Muscle of arm (tissue), 14 donors: ENCODE measurements at places on chromosomes 4 and X.

DNA sequence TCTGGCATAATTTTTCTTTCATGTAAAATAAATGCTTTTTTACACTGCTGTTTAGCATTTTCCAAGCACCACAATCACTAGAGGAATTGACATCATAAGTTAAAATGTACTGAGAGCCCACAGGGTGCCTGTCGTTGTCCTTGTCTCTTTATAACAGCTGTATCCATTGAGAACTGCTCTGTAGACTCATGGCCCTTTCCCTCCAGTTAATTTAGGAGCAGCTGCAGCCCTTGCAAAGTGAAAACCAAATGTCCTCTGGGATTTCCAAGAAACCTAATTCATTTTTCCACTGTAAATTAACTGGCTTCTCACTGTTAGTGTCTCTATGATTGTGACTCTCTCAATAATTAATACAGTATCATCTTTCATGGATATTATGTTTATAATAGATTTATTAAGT is 185.9 kb downstream of the SLC4A4 start:
- peak; percentile 2 for DNase-seq

- DNase-seq: peak; percentile 92
Measured at GRCh38 chrX:53281321-53281822, at the start of gene IQSEC2. Gene IQSEC2, minus strand, starts transcription at chrX:53281584.

DNA sequence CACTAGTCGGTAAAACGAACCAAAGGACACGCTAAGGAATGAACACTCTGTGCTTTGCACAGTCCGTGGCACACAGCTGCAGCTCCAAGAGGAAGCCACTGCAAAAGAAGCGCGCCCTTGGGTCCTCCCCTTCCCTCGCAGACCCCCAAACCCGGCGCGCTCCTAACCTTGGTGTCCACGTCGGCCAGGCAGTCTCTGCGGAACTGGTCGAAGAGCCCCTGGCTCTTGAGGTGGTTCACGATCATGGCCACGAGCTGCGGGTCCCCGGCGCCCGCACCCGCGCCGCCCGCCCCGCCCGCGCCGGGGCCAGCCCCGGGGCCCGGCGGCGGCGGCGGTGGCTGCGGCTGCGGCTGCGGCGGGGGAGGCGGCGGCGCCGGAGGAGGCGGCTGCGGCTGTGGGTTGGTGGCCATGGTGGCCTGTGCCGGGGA is 333 bp downstream of the BOD1L1 start:
- no peak for DNase-seq

DNA sequence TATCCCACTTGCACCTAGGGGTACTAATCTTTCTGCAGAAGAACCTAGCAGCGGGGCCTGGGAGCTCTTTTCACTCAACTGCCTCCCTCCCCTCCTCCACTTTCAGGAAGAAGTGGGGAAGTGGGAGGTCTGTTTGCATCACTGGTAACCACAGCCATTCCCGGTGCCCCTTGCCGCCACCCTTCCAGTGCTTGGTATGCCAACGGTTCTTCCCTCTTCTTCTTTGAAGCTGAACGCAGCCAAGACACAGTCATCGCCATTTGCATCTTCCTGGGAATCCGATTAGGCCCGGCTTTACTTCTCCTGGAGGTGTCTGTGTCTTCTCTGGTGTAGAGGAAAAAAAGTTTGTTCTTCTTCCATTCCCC is 47.2 kb upstream of the RBPJ start:
- DNase-seq: no peak

DNA sequence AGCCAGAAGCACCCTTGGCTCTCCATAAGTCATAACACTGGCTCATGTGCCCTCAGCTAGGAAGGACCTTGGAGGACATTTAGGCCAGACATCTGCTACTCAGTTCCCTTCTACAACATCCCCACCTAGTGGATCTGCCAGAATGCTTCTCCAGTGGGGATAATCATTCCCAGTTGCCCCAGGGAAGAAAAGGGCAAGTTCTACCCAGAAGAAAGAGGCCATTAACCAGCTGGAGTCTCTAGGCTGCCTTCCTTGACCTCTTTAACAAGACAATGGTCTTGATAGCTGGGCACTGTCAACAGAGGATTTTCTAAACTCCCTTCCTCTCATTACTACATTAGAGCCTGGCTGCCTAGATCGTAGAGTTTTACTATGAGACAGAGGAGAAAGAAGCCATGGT is 42.0 kb downstream of the LGI2 start:
- DNase-seq: no peak

DNA sequence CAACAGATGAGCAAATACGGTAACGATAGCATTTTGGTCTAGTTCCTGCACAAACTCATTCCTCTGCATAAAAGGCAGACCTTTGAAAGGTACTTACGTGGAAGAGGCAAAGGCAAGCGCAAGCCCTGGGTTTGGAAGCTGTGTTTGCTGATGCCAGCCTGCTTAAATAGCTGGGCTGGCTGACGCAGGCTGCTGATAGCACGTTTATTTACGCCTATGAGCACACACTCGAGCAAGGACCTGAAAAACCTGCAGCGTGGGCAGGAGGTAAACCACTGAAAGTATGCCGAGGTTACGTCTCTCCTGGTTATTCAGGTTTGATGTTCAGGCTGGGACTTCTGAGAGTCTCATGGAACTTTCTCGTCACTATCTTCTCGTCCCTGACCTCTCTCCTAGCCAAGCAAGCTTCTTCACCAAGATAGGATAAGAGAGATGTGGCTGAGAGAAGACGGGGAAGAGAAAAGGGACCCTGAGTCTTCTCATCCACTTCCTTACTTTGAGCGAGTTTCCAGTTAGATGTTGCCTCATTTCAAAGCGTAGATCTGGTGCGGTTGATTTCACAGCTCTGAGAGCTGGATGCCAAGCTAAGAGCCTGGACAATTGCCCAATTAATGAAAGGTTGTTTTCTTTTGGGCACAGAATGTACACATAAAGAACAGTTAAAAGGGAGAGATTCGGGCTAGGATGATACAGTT is at the start of gene HOPX:
Gene HOPX (minus strand): TSS at position 139 of the 695 bp plus-strand sequence. CDS start 23,480 bp downstream, outside the sequence.
- DNase-seq: no peak

- no peak for DNase-seq
Measured at GRCh38 chr4:10173754-10174749, 57.5 kb upstream of the WDR1 start.

DNA sequence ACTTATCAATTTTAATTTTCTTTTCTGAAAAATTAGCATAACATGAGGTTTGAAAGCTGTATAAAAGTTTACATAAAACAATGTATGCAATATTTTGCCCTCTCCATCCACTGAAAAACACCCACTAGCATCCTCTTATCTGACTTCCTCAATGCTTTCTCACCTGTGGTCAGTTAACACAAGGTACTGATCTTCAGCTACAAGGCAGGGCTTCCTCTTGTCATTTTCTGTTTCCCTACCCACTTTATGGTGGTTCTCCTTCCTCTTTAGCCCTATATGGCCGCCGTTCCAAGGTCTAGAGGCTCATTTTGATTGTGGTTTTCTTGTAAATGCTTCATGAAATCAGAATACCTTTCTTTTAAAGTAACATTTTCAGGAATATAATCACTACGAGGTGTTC is 618.6 kb upstream of the CPEB2 start:
- DNase-seq: no peak

DNA sequence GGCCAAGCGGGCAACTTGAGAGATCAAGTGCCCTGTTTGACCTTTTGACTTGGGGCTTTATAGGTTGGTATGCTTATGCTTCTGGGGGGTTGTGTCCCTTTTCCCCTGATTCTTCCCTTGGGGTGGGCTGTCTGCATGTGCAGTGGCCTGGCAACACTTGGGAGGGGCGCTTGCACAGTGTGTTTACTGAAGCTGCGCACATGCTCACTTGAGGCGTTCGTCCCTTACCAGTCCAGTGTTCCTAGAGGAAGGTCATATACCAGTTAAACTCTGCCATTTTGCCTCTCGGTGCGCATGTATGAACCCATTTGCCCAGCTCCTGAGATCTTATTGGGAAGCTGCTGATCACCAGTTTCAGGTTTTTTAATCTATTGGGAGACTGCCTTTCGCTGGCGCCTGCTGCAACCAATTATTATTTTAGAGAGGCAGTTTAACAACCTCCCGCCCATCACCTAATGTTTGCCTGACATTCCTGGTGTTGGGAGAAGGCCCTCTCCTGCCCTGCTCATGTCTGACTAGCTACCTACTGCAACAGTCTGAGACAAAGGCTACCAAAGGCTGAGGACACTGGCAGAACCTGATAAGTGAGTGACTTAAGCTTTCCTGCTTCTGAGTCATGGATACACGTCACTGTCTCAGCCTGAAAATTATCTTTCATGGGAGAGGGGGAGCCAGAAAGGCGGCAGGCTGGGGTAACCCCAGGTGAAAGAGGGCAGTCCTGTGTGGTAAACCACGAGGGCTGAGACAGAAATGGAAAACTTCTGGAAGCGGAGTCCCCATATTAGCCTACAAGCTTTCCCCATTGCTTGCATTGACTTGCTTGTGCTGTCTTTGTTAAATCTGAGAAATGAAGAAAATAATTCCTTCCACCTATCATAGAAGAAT is 97.6 kb downstream of the CPE start:
- no peak for DNase-seq

GRCh38 chr4:58732973-58733372 is 1622.8 kb upstream of the IGFBP7 start:
- no peak for DNase-seq

- no peak for DNase-seq
Measured at GRCh38 chr4:48862661-48863060, 31.8 kb downstream of the OCIAD1 start.

GRCh38 chrX:40282946-40283660 is 185.3 kb upstream of the BCOR start:
- DNase-seq: peak; percentile 46

- no peak for DNase-seq
Measured at GRCh38 chr4:110550260-110550659, 72.6 kb downstream of the PITX2 start.

DNA sequence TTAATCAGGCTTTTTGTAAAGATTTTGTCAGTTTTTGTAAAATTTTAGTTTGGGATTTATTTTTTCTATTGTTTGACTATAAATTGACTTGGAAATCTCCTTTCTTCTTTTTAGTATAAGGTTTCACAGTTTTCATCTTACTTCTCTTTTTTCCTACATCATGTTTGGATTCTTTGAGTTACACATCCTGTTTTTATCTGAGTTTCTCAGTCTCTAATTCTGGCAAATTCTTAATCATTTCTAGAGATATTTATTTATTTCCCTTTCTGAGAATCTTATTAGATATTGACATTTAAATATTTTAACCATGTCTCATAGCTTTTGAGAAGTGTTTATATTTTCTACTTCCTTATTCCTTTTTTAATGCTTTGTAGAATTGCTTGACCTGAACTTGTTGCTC is 20.7 kb downstream of the USP53 start:
- DNase-seq: no peak
